GM13976 (cell line): ENCODE measurements at places on chromosomes 4 and X.

DNA sequence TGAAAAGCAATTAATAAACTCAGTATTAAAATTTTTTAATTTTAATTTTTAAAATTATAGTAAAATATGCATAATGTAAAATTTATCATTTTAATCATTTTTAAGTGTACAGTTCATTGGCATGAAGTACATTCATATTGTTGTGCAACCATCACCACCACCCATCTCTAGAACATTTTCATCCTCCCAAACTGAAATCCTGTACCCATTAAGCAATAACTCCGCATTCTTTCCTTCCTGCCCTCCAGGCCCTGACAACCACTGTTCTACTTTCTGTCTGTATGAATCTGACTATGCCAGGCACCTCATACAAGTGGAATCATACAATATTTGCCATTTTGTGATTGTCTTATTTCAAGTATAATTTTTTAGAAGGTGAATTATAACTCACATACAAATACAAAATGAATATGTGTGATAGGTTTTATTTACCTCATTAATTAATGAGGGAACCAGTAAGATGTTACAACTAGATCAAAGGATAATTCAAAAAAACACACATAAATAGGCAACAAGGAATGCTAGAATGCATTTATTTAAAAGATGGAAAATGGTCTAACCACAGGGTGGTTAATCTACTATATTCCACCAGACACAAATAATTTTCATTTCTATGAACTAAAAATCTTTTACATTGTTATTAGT is 13.1 kb upstream of the AFF1 start:
- DNase-seq, result no peak

- DNase-seq, result no peak
Observed at GRCh38 chr4:851701-852430, 25.9 kb upstream of the CPLX1 start.

DNA sequence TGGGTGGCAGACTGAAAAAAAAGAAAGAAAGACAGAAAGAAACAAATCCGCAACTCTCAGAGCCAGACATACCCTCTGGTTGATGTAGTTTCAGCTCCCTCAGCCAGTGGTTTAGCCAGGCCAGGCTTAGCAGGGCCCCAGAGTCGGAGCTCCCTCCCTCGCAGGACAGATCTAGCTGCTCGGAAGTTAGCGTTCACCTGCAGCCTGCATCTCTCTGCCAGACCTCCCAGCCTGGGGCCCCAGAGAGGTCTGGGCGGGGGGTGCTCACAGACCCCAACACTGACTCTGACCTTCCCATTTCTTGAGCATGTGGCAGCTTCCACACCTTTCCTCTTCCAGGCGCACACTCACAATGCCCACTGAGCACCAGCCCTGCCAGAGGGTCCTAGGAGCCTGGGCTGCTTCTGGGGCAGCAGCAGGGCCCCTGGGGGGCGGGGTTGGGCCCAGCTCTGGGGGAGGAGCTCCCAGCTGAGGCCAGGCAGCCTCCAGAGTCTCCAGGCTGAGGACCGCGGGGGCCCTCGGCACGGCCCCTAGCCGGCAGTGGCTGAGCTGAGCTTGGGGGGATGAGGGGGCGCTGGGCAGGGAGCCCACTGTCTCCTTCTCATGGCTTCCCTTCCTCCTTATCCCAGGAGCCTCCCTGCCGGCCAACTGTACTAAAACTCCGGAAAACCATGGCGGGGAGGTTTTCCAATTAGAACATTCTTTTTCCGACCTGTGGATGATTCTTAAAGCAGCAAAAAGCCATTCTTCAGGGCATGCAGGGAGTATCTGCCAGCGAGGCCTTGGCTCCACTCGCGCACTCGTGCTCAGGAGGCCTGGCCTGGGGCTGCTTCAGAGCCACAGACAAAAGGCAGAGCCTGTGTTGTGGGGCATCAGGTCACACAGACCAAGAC is 4.6 kb upstream of the ZNF185 start:
- peak; percentile 12 for DNase-seq

DNA sequence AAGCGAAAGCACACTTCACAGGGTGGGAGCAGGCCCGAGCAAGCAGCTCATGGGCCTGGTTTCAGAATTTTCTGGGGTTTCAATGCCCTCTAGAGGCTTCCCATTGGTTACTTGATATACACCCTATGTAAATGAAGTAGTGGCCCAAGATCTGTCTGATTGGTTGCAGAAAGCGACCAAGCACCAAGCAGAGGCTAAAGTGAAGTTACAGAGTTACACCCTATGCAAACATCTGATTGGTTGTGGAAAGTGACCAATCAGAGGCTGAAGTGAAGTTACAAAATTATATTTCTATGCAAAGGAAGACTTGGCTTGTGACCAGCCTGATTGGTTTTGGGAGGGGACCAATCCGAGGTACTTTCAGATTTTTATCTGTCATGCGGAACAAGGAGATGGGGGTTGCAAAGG is 8.2 kb downstream of the FHIP1A start:
- DNase-seq, result no peak

GRCh38 chrX:41666251-41666650 is 22.5 kb upstream of the GPR34 start:
- DNase-seq, result no peak

DNA sequence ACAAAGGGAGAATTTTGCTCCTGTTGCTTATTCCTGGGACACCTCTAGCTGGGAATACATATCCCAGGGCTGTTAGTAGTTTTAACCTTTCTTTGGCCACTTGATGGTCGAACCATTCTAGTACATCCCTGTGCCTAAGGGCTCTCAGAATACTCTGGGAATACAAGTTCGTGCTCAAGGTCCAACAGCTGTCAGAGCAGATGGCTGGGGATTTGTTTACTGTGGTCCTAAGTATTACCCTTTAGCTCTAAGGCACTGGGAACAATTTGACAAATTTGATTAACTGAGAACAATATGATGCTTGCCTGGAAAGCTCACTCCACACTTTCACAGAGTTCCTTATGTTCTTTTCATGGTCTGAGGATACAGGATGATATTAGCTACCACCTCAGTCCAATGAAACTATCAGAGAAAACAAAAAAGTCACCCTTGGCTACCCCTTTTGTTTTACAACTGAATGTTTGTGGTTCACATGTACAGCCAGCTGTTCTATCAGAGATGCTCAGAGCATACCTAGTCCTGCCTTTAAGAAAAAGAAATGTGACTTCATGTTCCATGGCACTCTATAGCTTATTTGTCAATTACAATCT is 47.4 kb upstream of the PHOX2B start:
- no peak for DNase-seq
